MCF 10A (cell line): ENCODE measurements at places on chromosomes 7 and 10.

- DNase-seq, result no peak
These were observed 12.8 kb downstream of the DNMBP start for GRCh38 chr10:99996671-99997648.

DNA sequence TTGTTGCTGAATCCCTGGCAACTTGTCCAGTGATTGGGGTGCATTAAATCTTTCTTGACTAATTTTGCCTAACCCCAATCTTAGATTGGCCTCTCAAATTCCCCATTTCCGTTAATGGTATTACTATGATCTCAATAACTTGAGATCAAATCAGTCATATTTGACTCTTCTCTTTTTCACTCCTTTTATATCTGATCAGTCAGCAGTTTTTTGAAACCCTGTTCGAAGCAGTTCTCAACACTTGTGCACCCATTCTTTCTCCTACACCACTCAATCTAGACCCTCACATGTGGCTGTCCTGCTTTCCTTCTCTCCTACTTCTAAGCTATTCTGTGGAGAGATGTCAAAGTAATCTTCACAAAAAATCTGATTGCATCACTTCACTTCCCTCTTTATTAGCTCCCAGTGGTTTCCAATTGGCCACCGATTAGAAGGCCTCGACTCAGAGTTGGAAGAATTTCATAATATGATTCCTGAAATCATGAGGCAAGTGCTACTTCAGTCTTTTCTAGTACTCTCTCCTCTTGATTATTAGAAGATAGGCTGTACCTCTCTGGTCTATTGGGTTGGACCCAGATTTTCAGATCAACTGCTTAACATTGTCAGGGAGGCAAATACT lies 128.9 kb downstream of the ZNF365 start:
- DNase-seq, result peak; percentile 3

- no peak for DNase-seq
These were observed 23.9 kb downstream of the EPC1 start for GRCh38 chr10:32323051-32323450.

DNA sequence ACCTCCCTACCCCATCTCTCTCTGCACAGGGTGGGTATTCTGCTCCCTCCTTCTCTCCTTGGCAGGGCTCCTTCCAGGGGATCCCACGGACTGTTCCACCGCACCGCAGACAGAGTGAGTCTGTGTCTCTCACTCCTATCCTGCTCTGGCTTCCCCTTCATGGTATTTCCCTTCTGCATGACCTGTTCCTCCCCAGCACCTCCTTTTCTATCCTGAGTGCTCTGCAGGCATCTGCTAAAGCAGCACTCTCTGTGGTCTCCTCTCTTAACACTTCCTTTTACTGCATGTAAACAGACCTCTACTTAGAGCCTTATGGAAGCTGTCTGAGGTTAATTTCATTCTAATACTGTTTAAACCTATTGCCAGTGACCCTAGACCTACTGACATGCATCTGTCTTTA lies 171.5 kb downstream of the CCSER2 start:
- DNase-seq, result no peak

DNA sequence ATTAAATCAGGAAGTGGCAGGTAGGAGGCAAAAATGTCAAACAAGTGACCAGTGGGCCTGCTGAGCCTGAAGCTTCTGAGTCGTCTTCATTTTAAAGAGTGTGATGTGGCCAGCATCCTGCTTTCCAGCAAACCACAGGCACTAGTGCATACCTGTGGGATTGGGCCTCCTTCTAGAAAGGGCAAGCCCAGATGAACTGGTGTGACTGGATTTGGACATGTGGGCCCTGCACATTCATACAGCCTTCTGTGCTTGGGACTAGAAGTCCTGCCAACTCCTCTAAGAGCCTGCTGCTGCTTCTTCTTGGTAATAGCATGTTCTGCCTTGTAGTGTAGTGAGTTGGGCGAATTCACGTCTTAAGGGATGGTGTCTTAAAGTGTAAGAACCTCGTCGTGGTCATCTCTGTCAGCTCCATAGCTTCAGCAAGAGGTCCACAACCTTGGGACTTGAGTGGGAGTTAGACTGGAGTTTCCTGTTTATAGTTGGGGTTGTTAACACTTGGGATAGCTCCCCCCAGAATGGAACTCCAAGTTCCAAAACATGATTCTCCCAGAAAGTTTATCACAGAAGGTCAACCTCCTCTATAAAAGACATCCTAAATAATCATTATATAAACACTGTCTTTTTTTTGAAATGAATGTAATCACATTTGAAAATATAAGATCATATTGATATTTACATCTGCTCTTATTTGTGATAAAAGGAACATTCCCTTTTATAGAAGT lies 11.2 kb downstream of the BMPER start:
- DNase-seq, result no peak

- no peak for DNase-seq
These were observed 33.0 kb downstream of the KIF5B start for GRCh38 chr10:32023264-32023663.

- no peak for DNase-seq
These were observed 4.8 kb downstream of the ADRA2A start for GRCh38 chr10:111081595-111081994.

DNA sequence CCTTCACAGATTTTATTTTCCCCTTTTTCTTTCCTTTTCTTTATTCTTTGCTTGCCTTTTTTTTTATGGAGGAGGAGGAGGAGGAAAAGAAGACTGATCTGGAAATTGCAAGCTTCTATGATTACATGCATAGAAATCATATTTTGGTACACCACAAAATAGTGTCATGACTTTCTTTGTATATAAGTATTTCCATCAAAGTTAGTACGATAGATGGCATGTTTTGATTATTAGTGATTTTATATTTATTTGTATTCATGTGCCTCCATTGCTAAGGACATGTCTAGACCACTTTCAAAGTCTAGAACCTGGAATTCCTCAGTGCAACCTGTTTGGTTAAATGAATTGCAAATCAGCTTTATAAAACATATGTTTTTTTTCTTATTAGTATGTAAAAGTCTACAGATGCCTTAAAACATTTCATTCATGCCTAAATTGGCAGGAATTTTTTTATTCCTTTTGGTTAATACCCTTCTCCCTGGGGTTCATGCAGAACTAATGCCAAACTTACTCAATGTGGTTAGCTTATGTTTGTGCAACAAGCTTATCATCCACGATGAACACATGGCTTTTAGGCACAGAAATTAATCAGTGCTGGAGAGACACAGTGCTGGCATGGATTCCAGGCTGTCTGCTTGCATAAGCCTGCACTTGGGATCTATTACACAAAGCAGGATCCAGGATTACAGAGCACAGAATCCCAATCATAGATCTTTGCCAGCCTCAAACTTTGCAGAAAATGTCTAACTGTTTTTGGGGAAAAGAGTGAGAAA lies 213.1 kb downstream of the CHRM2 start:
- peak; percentile 71 for DNase-seq

- no peak for DNase-seq
These were observed 45.9 kb downstream of the COL1A2 start for GRCh38 chr7:94440451-94441039.

DNA sequence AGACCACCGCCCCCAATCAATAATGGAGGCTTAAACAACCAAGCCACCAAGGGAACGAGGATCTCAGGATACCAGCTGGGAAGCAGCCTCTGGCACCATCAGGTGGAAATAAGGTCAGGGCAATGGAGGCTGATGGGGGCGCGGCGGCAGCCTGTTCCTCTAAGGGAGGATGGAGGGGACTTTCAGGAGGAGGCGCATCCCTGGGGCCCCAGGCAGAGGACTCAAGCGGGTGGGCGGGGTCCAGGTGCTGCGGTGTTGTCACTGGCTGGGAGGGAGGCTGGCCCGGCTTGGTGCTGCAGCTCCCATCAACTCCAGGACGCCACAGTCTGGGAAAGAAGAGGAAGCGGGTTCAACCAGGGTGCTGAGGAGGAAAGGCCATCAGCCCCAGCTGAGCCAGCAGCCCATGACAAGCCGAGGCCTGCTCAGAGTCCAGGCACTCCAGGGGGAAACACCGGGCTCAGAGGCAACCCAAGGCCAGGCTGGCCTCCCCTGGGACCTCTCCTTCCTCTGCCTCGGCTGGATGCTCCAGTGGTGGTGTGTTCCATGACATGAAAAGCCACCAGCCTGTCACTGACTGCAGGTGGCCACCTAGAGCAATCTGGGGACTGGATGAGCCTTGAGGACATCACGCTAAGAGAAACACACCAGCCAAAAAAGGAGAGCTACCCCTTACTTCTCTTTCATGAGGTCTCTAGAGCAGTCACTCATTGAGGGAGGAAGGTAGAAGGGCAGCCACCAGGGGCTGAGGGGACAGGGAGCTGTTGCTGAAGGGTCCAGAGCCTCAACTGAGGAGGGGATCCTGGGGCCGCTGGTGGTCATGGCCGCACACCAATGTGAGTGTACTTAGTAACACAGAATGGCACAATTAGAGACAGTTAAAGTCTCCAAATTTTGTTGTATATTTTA lies 4.6 kb downstream of the GIGYF1 start:
- no peak for DNase-seq
